ENCODE measurements at places on chromosomes 1 and 21.

GRCh38 chr1:107532318-107532717, 391.5 kb downstream of the NTNG1 start:
- no peak for DNase-seq

DNA sequence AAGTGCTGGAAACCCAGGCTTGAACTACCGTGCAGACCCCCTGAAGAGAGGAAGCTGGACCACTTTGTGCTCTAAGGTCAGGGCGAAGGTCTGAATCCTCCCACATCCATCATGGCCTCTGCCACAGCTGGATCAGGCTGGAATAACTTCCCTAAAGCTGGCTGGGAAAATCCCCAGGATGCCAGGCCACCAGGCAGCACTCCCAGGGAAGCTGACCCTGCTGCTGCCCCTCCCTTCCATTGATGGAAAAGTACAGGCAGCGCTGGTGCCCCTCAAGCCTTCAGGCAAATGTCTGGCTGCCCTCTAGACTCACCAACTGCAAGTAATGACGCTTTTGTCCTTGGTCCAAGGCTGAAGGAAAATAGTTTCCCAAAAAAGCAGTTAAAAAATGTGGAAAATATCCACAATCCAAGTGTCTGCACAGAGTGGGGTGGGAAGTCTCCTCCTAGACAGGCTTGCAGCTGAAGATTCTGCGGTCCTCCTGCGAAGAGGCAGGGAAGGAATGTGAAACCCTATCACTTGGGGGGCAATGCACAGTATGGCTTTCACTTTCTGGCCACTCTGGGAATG, 39.9 kb upstream of the TSPAN2 start:
- no peak for DNase-seq

DNA sequence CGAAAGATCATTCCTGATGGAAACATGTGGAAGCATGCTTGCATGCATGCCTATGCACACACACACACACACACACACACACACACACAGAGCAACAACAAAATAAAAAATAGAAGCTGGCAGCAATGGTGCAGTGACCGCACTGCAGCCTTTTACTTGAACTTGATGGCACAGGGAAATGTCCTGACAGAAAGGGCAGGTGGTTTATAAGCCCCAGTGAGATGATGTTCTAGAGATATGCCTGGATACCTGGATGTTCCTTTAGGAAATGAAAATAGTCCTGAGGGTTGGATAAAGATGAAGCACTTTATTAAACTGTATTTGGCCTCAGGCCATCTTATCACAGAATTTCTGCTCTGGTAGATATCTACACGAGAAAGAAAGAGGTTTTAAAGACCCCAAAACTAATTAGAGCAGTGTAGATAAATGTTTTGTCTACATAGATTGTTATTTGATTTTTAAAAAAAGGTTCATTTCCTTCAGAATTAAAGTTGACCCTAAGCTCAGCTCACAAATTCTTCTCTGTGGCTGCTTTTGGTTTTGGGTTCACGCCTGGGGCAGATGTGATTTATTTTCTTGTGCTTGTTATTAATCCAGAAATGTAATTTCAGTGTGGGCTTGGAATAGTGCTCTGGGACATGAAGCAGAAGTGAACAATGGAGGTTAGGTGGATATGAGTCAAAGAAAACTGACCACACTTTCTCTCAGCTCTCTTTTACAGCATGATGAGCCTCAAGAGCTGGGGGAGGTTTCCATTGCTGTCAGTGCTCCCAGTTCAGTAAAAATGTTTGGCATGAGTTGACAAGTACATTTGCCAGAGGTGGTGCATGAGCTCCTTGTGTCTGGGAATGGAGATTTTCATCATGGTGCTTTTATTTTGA, 22.9 kb downstream of the ADAM30 start:
- peak; percentile 89 for DNase-seq

- DNase-seq = peak; percentile 14
Measured at GRCh38 chr1:200979574-200980451, 43.7 kb downstream of the KIF21B start.

DNA sequence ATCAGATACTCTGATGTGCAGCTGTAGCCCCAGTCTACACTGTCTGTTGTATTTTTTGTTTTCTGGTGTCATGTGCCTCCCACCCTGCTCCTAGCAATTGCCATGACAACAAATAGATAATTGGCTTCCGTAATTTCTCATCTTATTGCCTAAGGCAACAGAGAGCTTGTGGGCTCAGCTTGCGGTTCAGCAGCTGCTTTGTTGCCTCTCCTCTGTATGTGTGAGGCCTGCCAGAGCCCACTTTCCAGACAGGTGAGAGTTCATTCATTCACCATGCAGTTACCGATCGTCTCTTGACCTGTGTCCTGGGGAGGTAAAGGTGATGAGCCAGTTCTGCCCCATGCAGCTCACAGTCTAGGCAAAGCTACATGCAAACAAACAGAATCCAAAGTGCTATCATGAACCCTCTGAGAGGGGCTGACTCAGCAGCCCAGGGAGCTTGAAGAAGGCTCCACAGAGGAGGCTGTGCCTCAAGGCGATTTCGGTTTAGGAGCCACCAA, 11.9 kb downstream of the LGALS8 start:
- no peak for DNase-seq
